ENCODE measurements at places on chromosomes 5 and 9.

- DNase-seq, result no peak
Observed at GRCh38 chr5:1874771-1875220, 7.9 kb downstream of the IRX4 start.

DNA sequence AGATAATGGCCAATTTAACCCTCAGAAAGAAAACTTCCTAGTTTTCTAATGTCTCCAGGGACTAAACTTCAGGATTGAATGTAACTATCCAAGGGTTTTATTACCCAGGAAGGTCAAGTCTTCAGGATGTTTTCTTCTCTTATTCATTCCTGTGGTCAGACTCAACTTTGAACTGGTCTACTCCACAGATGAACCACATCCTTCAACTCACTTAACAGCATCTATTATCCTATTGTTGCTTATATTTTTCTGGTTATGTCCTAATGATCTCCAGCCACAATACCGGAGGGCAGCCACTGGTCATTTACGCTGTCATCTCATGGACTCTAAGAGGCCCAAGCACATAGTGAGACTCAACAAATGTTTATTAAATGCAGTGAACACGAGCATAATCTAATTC is 47.2 kb upstream of the LIFR start:
- peak; percentile 40 for DNase-seq

- DNase-seq, result peak; percentile 53
Observed at GRCh38 chr5:37015795-37016666, 139.5 kb downstream of the NIPBL start.

- no peak for DNase-seq
Observed at GRCh38 chr5:140267559-140268018, 35.3 kb downstream of the PFDN1 start.

GRCh38 chr5:141848744-141849414 is 29.3 kb downstream of the PCDH1 start:
- DNase-seq, result peak; percentile 66

DNA sequence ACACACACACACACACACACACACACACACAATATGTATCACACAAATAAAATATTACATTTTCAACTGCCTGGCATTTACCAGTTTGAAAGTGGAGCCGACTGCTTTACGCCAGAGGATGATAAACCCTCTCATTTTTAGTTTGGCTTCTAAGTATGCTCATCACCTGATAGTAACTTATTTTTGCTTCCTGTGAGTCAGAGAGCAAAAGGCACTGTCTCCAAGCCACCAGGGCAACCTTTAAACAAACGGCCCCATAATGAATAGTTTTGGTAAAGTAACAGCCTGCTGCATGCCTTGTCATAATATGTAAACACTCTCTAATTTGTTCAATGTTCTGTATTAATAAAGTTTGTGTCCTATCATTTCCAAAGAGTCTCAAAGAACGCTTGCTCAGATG is 26.9 kb downstream of the KLF4 start:
- DNase-seq, result no peak

DNA sequence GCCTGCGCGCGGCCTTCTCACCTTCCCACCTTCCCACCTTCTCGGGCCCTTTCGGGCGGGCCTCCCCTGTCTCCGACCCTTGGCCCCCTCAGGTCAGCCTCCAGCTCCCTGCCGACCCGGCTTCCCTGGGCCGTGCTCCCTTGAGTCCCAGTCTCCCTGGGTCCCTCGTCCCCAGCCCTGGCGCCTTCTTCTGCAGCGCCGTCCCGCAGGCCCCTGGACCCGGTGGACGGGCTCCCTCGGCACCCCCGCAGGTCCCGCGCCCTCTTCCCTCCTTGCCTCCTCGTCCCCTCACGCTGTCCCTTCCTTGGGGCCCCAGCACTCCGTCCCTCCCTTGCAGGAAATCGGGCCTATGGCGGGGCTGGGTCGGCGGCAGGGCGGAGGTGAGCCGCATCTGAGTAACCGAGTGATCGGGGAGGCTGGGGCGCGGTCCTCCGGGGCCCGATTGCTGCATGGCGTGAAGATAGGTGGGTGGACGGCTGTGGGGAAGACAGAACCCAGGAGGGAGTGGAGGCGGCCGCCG is 7.6 kb downstream of the ARPC5L start:
- no peak for DNase-seq

DNA sequence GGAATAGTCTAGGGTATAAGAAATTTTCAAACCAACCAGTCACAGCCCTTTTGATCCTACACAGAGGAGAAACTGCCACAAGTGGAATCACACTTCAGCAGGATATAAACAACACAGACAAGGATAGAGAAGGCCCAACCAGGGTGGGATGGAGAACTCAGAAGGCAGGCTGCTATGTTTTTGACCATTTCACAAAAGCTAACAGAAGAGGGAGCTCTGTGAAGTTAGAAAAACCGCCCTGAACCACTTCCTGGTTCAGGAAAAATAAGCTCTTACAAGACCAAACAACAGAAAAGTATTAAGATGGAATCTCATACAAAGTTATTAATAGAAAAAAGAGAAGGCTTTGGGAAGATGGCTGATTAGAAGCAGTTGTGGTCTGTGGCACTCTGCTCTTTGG is 960 bp upstream of the IFNB1 start:
- no peak for DNase-seq

- DNase-seq, result no peak
Observed at GRCh38 chr5:152092580-152092979, 167.9 kb upstream of the GLRA1 start.

- peak; percentile 87 for DNase-seq
Observed at GRCh38 chr9:27194401-27195091, 85.5 kb downstream of the TEK start.

DNA sequence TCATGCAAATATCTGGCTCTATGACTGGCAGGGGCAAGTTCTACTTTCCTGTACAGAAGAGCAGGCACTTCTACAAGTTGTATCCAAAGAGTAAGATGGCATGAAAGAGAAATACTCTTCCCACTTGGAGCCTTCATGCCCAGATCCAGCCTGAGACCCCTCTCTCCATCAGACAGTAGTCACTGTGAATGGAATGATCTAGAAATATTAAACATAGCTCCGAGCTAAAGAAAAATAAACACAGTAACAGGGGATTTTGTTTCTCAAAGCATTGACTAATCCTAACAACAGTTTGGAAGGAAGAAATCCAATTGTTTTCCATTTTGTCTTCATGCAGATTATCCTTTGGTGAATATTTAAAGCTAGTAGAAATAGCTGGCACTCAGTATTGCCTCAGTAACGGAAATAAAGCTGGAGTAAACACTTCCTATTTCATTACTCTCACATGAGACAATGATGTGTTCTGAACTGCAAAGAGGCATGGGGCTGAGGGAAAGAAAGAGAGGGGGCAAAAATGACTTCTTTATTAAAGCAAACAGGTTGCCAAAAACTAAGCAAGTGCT is 100.0 kb downstream of the SEMA5A start:
- DNase-seq, result peak; percentile 60

- DNase-seq, result no peak
Observed at GRCh38 chr9:106077731-106078130, 383.4 kb downstream of the TMEM38B start.

- no peak for DNase-seq
Observed at GRCh38 chr9:70506159-70506558, 91.7 kb upstream of the KLF9 start.

DNA sequence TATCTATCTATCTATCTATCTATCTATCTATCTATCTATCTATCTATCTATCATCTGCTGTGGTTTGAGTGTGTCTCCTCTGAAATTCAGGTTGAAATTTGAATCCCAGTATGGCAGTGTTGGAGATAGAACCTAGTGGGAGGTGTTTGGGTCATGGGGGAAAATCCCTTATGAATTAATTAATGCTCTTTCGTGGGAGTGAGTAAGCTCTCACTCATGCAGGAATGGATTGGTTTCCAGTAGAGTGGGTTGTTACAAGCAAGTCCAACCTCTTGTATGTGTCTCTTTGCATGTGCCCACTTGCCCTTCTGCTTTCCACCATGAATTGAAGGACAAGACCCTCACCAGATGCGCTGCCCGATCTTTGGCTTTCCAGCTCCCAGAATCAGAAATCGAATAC is 113.0 kb downstream of the ANXA1 start:
- DNase-seq, result no peak

GRCh38 chr9:68821911-68822310 is 116.9 kb downstream of the PIP5K1B start:
- DNase-seq, result no peak

DNA sequence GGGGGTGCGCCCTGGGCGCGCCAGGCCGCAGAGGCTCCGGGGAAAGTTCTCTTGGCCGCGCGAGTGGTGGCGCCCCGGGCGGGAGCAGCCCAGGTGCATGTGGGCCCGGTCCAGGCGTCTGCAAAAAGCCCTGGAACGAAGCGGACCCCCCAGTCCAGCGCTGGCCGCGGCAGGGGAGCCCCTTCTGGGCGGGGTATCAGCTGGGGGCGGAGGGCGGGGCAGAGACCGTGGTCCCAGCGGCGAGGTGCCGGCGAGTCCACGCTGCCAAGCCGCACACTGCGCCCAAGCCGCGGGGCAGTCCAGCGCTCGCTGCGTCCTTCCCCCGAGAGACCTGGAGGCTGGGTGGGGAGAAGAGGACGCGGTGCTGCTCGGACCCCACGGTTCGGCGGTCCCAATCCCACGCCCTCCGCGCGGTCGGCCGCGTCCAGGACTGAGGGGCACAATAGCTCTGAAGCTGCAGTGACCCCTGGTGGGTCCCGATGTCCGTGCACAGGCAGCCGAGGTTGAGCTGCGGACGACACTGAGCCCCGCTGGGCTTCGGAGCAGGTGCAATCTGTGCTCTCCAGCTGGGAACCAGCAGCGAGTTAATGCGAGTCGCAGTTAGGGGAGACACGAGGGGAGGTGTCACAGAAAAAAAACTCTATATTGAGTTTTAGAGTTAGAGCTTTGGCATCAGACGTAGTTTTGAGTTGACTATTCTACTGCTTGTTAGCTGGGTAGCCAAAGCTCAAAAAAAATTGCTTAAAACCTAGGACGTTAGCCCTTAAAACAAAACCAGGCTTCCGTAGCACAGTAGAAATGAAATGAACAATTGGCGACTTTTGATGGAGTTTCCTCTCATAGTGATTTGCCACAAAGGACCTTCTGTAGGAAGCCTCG is 1.1 kb upstream of the EPB41L4A start:
- peak; percentile 5 for DNase-seq

DNA sequence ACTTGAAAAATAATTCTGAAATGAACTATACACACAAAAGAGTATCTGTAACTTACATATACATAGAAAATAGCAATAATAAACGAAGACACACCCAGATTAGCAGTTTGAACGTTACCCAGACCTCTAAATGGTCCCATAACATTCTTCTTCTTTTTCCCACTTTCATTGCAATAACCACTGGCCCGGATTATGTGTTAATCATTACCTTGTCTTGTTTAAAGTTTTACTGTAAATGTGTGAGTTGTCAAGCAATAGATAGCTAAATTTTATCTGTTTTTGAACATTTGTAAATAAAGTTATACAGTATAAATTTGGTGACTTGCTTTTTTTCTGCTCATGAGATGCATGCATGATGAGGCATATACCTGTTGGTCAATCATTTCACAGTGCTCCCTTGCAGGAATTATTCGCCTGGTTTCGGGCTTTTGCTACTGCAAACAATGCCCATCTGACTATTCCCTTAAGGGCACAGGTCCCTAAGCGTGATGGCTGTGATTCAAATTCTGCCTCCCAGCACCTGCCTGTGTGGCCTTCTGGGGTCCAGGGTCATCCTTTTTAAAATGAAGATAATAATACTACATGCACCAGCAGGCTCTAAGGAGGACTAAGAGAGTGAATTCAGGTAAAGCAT is 66.1 kb downstream of the GADD45G start:
- no peak for DNase-seq
